B cell (primary cell): ENCODE measurements at places on chromosomes 1 and 21.

- DNase-seq = no peak
These were observed 497 bp upstream of the FUCA1 start for GRCh38 chr1:23868557-23869016.

DNA sequence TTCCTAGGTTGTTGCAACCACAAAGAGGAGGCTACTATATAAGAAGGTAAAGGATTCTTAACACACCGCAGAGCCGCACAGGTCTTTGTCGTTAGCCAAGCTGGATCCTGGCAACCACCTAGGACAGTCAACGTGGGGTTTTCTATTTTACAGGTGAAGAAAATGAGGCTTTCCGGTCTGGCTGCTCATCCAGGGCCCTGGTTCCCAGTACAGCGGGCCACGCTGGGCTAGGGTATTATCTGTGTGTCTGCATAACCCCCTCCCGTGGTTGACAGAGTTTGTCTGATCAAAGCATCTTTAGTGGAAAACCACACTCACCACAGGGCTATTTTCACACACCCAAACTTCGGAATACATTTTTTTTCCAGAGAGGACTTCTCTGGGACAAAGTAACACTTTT is 39.0 kb upstream of the PDE9A start:
- no peak for DNase-seq

GRCh38 chr1:22971611-22972405 is 858 bp downstream of the LACTBL1 start:
- DNase-seq = no peak

DNA sequence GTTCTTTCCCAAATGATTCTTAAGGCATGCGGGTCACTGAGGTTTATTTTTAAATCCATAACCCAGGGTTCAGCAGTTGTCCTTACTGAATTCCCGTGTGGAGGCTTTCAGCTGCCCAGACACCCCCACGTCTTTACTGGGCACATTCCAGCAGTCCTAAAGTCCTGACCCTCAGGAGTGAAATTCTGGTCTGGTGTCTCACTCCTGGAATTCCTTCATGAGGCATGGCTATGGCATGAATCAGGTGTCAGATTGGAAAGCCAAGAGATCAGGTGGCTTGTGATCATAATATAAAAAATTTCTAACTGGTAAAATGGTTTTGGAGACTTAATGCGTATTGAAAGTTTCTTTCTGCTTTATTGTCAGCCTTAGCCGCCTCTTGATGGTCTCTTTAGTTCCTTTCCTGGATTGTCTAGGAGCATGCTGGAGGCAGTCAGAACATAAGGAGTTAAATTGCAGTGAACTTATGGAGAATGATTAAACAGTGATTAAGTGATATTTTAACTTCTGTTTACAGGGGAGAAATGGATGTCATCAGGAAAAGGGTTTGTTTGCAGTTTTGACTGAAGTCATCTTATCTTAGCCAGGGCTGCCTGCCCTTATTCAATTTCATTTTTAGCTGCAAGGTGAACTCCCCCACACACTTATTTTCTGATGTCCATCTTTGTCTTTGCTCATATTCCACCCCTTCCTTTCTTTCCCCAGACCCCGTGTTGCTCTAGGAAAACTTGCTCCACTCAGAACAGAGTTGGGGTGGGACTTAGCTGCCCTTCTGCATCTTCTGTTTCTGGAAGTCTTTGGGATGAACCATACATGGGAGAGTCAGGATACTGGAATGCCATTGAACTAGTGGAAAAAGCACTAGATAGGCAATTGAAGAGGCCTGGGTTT is 25.7 kb upstream of the MACF1 start:
- no peak for DNase-seq

DNA sequence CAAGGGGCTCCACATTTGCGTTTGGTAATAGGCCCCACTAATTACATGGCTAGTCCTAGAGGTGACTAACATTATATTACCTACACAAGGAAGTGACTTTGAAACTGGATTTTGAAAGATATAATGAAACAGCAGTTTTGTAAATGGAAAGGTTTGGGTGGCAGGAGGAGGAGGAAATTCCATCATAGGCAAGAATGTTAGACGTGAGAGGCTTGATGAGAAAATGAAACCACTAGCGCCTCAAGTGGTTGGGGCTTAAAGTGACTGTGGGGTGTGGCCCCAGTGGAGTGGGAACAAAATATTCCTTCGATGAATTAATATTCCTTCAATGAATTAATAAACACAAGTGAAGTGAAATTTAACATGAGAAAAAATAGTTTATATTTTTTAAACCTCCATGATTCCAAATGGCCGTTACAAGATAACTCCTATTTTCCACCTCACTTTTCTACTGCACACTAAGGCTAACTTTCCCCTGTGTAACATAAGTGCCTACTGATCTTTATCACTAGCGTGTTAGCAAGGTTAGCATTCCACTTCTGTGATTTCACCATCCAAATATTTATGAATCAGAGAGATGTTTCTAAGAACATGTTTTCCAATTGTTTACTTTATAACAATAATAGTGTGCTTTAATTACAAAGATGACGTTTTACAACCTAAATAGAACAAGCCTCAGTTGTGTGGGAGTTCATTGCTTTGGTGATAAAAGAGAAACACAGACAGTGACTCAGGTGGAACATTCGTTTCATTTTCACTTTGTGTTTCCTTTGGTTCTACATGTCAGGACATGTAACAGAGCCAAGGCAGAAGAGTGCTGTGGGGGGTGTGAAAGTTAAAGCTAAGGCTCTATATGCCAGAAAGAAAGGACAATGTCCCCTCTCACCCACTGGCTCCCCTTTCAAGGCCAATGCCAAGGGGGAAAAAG is 12.5 kb upstream of the ATF3 start:
- DNase-seq = peak; percentile 67

DNA sequence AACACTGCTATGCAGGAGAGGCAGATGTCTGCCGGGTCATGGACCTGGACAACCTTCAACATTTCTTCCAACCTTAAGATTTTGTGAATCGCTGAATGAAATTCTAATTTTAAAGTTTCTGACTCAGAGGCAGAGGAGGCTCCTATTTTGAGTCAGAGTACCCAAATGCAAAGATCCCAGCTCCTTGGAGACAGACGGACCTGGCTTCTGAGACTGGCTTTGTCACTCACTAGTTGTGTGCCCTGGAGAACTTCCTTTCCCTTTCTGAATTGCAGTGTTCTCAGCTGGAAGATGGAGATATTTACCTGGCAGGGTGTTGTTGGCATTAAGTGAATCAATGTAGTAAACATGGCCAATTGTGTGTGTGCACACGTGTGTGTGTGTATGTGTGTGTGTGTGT is 51.9 kb downstream of the IER5 start:
- no peak for DNase-seq

GRCh38 chr1:154621875-154622274 is 13.9 kb upstream of the ADAR start:
- no peak for DNase-seq

- DNase-seq = no peak
These were observed 29.6 kb downstream of the ITLN2 start for GRCh38 chr1:160924791-160925651.

- DNase-seq = no peak
These were observed 3.9 kb downstream of the PGD start for GRCh38 chr1:10402729-10403274.
